ENCODE measurements at places on chromosomes 12 and 14.

DNA sequence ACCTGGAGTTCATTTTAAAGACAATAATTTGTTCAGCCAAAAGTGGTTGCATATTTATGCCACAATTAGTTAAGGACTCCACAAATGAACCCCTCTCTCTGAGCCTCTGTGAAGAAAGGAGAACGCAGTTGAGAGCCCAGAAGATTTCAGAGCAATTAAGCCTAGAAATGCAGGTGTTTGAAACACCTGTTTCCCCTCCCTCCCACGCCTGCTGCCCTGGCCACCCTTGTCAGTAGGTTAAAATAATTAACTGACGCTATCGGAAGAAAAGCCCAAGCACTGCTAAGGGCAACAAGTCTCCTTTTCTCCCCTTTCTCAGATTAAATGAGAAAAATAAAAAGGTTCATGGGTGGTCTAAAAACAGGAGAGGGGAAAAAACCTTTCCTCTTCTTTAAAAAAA lies 99.2 kb downstream of the PPM1A start:
- no peak for DNase-seq

DNA sequence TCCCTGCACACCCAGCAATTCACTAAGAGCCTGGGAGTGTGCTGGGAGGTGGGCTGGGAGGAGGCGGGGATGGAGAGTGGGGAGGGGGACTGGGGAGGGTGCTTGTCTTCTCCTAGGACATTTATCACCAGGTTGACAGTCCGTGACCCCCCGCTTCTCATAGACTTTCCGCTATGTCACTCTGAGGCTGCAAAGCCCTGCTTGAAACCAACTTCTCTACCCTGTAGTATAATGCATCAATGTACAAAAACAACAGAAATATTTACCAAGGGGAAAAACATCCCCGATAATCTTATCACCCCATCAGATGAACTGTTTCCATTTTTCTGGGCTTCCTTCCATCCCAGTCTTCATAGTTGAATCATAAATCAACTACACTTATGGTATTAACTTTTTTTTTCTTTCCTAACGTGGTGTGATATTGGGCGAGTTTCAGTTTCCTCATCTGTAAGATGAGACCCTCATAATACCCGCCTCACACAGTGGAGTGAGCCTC lies 28.6 kb upstream of the BATF start:
- DNase-seq, result no peak

DNA sequence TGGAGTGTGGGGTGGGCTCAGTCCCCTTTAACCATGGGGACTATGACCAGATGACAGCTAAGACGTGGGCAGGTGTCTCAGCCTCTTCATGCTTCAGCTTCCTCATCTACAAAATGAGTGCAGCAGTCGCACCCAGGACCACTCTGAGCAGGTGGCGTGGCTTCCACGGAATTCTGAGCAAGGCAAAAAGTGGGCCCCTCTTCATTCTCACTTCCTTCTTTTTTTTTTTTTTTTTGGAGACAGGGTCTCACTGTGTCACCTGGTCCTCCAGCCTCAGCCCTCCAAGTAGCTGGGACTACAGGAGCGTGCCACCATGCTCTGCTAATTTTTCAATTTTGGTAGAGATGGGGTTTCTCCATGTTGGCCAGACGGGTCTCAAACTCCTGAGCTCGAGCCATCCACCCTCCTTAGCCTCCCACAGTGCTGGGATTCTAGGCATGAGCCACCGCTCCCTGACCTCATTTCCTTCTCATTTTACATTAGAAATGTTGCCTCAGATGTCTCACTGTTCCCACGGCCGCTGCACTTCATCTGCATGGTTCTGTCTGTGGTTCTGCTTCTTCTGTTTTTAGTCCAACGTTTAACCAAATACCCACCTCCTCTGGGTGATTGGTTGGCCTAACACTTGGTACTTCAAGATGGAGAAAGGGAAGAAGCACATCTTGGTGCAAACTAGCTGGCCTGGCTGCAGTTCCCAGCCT lies 41.3 kb upstream of the BCL7A start:
- DNase-seq, result no peak

- DNase-seq, result no peak
Observed at GRCh38 chr12:33156042-33156441, 259.5 kb upstream of the PKP2 start.

- DNase-seq, result no peak
Observed at GRCh38 chr12:12684375-12685106, 11.4 kb downstream of the GPR19 start.

DNA sequence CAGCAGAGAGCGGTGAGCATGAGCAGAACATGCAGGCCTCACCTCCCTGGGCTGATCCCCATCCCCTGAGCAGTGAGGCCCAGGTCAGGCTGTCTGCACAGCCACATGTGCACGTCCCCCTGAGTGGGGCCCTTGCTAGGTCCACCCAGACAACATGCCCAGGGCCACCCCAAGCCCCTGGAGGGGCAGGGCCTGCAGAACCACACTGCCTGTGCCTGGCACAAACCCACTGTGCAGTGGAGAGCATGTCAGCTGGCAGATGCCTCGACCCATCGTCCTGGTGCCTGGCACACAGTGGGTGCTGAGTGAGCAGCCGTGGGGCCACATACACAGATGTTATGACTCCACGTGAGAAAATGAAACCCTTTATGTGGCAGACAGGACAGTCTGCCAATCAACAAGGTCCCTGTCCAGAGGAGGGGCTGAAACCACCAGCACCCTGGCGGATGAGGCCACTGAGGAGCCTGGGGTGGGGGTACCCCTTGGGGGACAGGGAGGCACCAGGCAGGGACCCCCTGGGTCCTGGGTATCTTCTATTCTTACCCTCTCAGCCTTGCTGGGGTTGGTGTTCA lies 8.3 kb downstream of the ANHX start:
- DNase-seq, result no peak

DNA sequence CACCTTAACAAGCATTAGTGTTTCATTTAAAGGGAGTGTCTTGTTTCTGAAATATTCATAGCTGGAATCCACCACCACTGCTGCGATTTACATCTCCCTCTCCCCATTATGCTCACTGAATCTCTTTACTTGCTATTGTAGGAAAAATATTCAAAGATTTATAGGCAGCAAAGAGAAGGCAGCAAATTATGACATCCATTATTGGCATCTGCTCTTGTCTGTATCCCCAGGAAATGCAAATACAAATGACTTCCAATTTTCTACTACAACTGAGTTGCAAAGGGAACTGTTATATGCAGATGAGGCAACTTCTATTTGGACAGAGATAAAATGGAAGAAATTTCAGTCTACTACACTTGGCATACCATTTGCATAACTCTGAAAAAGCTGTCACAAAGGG lies 88.4 kb upstream of the PRKD1 start:
- no peak for DNase-seq

DNA sequence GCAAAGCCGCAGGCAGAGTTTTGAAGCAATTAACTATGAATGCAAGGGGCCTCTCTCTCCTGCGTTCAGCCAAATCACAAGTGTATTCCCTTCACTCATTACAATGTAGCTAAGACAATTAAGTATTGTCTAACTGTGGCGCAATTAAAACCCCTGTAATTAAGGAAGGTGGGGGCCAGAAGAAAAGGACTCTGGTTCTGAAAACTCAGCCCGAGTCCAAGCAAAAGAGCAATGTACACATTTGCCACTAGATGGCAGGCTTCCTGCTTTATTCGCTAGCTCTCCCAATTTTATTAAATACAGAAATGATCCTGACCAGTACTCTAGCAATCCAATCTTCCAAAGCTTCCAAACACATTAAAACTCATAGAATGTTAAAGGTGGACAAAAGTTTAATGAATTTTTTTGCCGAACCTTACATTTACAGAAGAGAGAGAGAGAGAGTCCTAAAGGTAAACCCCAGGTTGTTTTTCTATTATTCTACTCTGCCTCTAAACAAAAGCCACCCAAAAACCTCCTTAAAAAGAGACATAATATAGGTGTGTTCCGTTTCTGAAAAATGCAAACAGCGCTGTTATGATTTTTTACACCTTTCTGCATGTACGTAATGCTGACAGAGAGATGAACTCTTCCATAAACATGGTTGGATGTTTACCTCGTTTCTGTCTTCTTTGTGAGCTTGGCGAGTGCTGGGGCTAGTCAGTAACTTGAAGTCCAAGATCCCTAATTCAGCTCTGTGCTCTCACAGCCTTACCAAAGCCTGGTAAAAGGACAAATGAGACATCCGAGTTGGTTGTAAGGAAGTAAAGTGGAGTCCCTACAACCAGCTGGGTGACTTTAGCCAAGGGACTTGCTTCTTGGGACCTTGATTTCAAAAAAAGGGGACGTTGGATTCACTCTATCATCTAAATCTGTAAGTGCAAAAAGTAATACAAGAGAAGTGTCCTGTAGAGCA lies 50.9 kb upstream of the VASH1 start:
- no peak for DNase-seq

- DNase-seq, result no peak
Observed at GRCh38 chr14:85426068-85426935, 103.6 kb upstream of the FLRT2 start.

GRCh38 chr12:68007466-68007865 lies 18.2 kb downstream of the IFNG-AS1 start:
- no peak for DNase-seq

DNA sequence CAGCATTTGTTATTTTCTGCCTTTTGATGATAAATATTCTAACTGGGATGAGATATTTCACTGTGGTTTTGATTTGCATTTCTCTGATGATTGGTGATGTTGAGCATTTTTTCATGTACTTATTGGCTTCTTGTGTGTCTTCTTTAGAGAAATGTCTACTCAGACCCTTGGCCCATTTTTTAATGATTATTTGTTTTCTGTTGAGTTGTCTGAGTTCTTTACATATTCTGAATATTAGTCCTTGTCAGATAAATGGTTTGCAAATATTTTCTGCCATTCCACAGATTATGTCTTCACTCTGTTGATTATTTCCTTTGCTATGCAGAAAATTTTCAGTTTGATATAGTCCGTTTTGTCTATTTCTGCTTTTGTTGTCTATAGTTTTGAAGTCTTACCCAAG lies 317.0 kb downstream of the CEP128 start:
- DNase-seq, result no peak

DNA sequence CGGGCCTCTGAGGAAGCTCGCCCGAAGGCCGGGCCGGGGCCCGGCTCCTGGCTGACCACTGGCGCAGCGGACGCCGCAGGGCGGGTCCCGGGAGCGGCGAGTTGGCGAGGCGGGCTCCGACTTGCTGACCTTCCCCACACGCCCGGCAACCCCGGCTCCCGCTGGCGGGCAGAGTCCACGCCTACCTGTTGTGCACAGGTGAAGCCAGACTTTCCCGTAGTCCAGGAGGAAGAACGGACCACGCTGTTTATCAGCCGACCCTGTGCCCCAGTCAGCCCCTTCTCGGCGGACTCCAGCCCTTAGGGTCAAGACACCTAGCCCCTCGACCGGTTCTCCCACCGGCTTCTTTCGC lies 407 bp downstream of the HEATR5A start:
- no peak for DNase-seq

DNA sequence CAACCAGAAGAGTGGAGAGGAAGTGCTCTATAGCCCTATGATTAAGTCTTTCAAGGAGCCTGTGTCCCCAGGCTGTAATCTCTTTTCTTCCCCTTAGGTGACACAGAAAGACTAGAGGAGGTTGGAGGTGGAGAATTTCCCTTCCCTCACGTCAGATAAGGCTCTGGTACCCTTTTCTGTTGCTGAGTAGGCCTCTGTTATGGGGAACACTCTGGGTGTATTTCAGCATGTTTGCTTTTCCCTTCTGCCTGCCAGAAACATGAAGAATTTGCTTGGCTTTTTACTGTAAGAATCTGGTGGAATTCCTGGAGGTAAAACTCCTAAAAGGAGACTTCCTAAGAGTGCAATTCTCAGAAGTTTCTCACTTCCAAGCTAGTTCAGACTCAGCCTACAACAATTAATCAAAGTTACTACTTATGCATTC lies 58.3 kb downstream of the SIX1 start:
- DNase-seq, result no peak

GRCh38 chr12:3628629-3629028 lies 124.3 kb downstream of the CRACR2A start:
- no peak for DNase-seq

DNA sequence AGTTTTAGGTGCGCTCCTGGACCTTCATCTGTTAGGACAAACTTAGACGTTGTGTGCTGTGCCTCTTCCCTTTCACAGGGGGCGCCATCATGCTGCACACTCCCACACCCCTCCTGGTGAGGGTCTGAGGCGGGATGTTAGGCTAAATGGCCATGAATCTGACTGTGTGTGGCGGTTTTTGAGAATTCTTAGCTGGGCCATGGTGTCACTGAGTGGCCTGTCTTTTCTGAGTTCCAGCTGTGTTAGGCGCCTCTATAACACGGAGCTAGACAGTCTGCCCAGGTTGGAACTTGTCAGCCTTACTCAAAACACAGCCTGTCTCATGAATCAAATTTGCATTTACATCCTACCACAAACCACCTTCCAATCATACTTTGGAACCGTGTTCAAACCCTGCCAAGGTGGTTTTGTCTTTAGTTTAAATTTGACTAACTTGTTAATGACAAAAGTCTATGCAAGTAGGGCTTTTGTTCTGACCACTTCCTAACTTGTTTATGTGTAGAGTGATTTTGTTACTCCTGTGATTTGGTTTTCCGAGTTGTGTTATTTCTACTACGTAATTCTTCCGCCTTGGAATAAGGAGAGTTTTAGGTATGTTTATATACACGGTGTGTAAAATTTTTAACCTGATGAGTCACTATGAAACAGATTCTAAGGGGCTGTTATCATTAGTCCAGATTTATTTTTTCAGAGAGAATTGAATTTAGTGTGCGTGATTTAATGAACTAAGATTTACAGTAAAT lies 19.6 kb downstream of the ACVR1B start:
- DNase-seq, result no peak

DNA sequence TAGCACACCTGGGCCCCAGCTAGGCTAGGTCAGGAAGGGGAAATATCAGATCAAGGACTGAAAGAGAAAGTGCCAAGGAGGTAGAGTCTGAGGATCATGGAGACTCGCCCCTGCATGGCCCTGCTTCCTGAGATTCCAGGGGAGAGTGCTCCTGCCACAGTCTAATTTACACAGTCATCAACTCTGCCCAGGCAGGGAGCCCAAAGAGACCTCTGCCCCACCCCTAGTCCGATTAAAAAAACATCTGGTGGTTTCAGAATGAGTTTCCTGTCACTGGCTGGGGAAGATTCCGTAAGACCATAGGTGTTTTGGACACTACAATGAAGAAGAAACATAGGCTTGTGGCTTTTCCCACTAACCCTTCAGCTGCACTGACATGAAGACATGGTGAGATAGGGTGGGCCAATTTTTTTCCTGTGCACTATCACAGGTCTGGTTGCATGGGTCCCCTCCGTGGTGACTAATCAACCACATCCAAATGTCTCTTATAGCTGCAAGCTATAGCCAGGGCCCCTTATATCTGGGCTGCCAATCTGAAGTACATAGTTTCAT lies 31.5 kb upstream of the GZMB start:
- DNase-seq, result no peak

- no peak for DNase-seq
Observed at GRCh38 chr12:61490526-61491498, 769.4 kb upstream of the USP15 start.

GRCh38 chr14:65290830-65291229 lies 121.7 kb upstream of the FUT8 start:
- no peak for DNase-seq

GRCh38 chr12:31620311-31620710 lies 29.4 kb upstream of the DENND5B start:
- DNase-seq, result no peak
